ENCODE measurements at places on chromosomes 4 and X.

GRCh38 chrX:14927401-14927800 is 54.2 kb downstream of the MOSPD2 start:
- no peak for DNase-seq

GRCh38 chr4:56981795-56982201 is 3.1 kb downstream of the POLR2B start:
- no peak for DNase-seq

DNA sequence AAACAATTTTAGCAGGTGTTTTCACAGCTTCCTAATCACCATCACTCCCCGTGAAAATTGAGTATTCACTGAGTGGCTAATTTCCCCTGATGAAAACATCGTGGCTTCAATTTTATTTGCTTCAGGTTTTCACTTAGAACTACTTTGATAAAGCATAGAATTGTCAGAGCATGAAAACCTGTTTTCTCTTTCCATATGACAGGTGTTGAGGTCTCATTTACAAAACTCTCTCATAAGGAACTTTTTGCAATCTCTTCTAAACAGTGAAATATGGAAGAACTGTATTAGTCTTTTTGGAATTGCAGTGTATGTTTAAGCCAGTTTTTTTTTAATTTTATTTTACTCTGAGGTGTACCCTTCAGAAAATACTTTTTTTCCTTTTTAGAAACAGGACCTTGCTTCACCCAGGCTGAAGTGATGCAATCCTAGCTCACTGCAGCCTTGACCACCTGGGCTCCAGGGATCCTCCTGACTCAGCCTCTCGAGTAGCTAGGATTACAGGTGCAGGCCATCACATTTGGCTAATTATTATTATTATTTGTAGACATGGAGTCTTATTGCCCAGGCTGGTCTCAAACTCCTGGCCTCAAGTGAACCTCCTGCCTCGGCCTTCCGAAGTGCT is 111.2 kb upstream of the RAPGEF2 start:
- DNase-seq: no peak

DNA sequence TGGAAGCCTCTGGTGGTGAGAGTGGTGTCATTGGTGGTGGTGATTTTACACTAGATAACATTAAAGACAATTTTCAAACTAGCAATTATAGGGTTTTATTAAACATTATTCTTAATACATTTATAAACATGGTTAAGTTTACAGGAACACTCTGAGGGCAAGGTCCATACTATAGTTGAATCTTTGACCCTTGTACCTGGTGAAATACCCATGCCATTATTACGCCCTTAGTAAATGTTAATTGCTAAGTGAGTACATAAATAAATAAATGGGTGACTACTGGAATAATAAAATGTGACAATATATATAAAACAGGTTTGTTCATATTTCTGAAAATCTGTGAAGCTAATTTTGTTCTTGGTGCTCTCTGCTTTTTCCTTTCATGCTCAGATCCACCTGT is 13.6 kb upstream of the CLNK start:
- no peak for DNase-seq

- no peak for DNase-seq
Observed at GRCh38 chr4:53899586-53900270, 164.7 kb downstream of the CHIC2 start.

GRCh38 chrX:39802354-39802753 is 295.4 kb downstream of the BCOR start:
- DNase-seq: no peak

DNA sequence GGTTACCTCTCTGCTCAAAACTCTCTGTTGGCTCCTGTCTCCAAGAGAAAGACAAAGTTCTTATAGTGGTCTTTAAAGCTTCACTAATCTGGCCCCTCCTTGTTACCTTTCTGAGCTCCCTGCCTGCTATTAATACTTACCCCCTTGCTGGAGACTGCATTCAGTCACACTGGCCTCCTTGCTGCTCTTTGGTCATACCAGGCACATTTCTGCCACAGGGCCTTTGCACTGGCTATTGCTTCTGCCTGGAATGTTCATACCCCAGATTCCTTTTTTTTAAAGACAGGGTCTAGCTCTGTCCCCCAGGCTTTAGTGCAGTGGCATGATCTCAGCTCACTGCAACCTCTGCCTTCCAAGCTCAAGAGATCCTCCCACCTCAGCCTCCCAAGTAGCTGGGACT is 15.9 kb upstream of the RAB9A start:
- no peak for DNase-seq

DNA sequence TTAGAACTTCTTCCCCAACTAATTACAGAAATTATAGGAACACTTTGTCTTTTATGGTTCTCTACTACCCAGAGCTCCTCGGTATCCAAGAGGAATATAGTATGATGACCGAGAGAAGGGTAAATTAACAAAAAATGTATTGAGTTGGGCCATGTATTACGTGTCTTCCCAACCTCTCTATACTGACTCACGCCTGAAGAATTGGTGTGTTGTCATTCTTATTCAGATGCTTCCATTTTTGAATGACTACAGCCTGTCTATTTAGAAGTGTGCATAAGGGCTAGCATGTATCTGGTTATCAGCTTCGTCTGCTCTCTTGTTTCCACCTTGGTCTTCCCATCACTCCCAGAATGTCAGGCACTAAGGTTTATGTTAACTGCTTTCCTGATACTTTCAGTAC is 24.5 kb upstream of the SCD5 start:
- DNase-seq: no peak

DNA sequence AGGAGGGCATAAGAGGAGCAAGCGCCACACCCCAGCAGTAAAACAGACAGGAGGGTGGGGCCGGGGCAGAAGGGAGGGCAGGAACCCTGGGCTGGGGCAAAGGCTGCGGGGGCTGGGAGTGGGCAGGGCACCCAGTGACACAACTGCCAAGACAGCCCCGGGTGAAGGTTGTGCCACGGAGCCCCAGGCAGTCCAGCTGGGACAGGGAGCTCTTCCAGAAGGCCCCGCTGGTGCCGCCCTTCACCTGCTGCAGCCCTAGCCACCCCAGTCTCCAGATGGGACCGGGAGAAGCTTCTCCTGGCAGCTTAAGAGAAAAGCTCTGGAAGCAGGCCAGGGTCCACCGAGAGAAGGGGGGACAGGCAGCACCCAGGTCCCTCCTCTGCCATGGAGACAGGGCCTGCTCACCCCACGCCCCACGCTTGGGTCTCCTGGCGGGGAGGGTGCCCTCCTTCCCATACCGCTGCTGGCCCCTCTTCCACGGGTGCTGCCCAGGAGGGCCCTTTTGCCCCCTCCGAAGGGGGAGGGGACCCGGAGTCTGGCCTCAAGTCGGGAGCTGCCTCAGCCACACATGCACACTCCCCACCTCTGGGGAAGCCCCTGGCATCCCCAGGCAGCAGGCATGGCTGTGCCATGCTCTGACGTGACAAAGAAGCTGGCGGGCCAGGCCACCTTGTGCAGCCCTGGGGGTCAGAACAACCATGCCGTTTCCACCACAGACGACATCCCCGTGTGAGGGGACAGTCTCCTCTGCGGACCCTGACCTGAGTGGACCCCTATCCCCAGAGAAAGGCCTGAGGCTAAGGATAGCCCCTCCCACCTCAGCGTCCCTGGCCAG is 1.5 kb downstream of the DGKQ start:
- no peak for DNase-seq

- no peak for DNase-seq
Observed at GRCh38 chr4:151114986-151115385, 15.6 kb downstream of the RPS3A start.

DNA sequence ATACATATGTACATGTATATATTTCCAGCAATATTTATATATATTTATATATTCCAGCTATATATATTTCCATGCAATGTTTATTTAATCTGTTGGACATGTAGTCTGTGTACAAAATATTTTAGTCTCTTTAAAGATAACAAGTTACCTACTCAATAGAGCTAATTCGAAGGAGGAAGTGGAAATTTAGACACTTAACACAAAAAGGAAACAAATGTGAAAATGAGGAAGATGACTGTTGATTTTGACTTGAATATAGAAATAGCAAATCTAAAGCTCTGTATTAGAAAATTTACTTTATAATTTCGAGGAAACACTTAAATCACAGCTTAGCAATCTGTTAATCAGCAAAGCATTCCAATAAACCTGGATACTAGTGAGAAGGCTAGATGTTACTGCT is 1064.4 kb downstream of the PCDH7 start:
- no peak for DNase-seq

DNA sequence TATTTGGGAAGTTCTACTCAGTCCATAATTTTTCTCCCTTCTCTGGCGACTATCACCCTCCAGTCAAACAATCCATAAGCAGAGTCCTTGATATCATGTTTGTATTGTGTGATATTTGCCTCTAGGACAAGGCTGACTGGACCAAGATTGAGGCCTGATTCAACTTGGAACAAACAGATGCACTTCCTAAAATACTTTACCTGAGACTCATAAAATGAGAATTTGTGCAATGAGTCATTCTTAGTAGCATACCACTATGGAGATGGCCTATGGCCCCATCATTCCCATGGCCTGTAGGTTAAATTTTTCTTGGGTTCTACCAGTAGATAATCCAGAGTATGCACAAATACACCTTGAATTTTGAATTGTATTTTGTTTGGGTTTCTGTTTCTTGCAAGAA is 74.2 kb upstream of the DMD start:
- no peak for DNase-seq

GRCh38 chrX:10922159-10922558 is 189.0 kb upstream of the HCCS start:
- no peak for DNase-seq

DNA sequence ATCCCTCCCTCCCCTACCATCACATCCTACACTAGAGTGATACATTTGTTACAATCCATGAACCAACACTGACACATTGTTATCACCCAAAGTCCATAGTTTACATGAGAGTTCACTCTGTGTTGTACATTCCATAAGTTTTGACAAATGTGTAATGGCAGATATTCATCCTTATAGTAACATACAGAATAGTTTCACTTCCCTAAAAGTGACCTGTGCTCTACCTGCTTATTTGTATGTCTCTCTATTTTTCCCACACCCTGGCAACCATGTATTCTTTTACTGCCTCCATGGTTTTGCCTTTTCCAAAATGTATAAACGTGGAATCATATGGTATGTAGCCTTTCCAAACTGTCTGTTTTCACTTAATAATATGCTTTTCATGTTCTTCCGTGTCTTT is 42.2 kb upstream of the HPGD start:
- DNase-seq: no peak

- no peak for DNase-seq
Observed at GRCh38 chr4:159021597-159022385, 81.1 kb upstream of the RAPGEF2 start.

GRCh38 chr4:12173496-12173895 is 744.8 kb upstream of the HS3ST1 start:
- no peak for DNase-seq

- no peak for DNase-seq
Observed at GRCh38 chr4:81118086-81118485, 87.6 kb downstream of the BMP3 start.

- DNase-seq: no peak
Observed at GRCh38 chrX:13119386-13119785, 75.0 kb upstream of the FAM9C start.

- no peak for DNase-seq
Observed at GRCh38 chr4:140220058-140220457, 66.1 kb upstream of the MAML3 start.

DNA sequence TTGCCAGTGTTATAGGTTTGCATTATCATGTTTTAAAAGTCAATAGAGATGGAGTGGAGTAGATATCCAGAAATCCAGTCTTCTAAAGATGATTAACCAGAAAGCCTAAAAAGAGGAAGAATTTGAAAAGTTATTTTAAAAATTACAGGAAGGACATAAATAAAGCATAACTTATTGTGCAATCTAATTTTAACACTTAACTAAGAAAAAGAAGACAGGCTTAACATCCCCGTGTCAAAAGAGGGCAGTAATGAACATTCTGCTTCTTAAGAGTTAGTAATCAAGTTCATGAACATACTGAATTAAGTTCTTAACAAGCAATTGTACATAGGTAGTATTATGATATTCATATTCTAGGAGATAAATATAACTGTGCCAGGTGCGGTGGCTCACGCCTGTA is 39.3 kb downstream of the ELF2 start:
- no peak for DNase-seq

DNA sequence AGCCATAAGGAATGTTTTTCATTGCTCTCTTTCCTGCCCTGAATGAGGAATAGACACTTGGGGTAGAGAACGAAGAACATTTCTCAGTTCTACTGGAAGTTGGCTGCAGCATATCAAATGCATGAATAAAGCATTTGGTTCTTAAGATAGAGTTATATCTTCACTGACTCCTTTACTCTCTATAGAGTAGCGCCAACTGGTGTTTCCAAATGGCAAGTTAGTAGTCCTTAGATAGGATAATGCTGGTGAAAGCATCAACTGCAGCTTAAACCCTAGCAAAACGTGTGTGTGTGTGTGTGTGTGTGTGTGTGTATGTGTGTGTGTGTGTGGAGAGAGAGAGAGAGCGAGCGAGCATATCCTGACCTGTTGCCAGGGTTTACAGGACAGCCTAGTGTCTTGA is 62.2 kb upstream of the FRMPD4 start:
- DNase-seq: no peak

GRCh38 chrX:97050392-97050791 is 166.7 kb downstream of the RPA4 start:
- no peak for DNase-seq

- no peak for DNase-seq
Observed at GRCh38 chrX:2654436-2655340, 36.4 kb upstream of the CD99 start.

DNA sequence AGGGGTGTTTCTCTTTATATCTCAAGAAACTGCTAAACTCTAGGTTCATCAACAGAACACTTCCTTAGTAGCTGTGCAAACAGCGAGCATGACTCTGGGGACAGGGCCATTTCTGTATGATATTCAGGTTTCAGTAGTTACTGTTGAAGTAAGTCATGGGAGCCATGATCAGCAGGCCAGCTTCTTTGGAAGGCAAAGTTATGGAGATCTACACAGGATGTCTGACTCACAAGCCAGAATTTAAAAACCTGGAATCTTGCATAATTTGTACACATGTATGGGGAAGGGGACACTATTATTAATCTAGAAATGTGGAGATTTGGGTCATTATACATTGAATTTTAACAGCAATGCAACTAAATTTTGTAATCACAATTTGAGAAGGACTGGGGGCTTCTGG is 187.8 kb upstream of the NR3C2 start:
- DNase-seq: no peak

- DNase-seq: no peak
Observed at GRCh38 chr4:149766135-149766534, 49.5 kb downstream of the IQCM start.

GRCh38 chrX:7233580-7234406 is 85.8 kb upstream of the PUDP start:
- DNase-seq: no peak

DNA sequence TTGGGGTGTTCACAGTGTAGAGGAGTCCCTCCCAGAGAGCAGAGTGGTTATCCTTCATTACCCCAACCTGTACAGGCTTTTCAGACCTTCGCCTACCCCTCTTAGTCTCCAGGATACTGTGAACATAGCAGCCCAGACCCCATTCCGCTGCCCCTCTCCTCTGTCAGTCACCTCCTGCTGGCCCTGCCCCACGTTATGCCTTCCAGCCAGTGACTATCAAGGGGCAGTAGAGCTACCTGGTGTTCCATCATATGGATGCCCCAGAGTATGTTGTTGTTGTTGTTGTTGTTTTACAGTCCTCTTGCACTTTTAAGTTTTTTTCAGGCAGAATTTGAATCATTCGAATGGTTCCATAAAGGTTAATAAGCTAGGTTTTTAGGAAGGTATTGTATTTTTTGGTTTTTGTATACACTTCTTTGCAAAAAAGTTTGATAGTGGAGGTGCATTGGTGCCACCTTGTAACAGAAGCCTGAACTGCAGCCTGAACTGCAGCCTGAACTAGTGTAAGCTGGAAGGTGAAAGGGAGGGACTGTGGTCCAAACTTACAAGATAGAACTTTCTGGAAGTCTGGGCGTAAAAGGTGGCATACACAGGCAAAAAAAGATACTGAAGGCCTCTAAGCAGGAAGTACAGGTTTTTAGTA is 101.4 kb upstream of the RAB40AL start:
- no peak for DNase-seq
